WERI-Rb-1 (cell line): ENCODE measurements at places on chromosomes 12 and 14.

GRCh38 chr12:42792265-42792664 lies 202.7 kb upstream of the PRICKLE1 start:
- no peak for DNase-seq

DNA sequence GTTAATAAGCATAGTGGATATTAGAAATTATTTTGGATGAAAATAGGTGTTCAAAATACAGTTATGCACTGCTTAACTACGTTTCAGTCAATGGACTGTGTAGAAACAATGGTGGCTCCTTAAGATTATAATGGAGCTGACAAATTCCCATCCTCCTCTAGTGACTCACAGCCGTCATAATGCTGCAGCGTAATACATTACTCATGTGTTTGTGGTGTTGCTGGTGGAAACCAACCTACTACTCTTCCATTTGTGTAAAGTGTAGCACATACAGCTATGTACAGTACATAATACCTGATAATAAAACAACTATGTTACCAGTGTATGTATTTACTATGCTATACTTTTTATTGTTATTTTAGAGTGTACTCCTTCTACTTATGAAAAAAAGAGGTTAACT lies 111.2 kb upstream of the TMCC3 start:
- no peak for DNase-seq

DNA sequence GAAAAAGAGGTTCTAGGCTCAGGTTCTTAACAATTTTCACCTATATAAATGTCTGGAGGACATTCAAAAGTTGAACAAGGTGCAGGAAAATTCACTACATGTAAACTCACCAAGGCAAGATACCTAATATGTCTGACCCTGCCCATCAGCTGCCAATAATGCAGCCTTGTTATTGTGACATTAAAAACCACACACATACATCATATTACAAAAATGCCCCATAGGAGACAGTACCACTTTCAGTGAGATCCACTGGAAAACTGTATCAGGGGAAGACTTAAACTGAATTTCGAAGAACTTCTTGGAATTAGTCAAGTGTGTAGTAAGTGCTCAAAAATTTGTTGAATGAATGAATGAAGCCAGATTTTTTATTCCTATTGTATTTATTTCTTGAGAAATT lies 83.1 kb downstream of the KICS2 start:
- no peak for DNase-seq

DNA sequence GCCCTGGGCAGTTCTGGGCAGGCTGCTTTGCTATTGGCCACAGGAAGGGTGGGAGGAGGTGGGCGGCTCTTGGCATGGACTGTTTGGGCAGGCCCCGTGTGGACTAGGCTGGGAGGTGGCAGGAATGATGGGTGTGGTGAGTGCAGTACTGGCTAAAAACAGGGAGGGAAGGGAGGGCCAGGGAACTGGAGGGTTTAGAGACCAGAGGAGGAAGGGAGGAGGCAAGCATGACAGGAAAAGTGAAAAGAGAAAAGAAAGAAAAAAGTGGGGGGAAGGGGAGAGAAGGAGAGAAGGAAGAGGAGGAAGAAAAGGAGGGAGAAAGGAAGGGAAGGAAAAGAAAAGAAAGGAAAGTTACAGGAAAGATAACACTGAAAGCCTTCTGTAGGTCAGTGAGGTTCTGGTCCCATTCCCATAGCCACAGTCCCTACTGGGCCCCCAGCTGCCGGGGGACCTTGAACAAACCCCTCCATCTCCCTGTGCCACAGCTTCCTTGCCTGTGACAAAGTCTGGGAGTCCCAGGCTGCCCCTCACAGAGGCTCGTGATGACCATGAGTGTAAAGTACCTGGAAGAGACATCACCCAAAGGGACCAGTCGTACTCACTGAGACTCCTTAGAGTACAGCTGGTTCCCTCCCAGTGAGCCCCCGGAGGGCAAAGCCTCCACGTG lies 1.1 kb upstream of the C14orf132 start:
- DNase-seq: no peak

- peak; percentile 45 for DNase-seq
Measured at GRCh38 chr14:68767248-68767645, 25.6 kb downstream of the ZFP36L1 start.

DNA sequence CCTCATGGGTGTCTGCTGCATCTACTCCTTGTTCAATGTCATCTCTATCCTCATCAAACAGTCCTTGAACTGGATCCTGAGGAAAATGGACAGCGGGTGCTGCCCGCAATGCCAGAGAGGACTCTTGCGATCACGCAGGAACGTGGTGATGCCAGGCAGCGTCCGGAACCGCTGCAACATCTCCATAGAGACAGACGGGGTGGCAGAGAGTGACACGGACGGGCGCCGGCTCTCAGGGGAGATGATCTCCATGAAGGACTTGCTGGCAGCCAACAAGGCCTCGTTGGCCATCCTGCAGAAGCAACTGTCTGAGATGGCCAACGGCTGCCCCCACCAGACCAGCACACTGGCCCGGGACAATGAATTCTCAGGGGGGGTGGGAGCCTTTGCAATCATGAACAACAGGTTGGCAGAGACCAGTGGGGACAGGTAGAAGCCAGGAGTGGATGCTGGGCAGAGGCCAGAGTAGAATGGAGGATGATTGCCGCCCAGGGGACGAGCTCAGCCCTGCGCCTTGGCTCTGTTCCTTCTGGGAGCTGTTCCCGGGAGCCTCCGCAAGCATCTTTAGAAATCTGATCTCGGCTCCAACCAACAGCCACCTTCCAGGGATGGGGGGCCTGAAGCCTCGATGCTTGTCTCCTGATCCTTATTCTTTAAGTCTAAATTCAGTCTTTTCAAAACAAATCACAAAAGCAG lies 71.6 kb upstream of the PSMC1 start:
- DNase-seq: no peak

- DNase-seq: no peak
Measured at GRCh38 chr14:22865424-22866405, 5.8 kb upstream of the LRP10 start.

DNA sequence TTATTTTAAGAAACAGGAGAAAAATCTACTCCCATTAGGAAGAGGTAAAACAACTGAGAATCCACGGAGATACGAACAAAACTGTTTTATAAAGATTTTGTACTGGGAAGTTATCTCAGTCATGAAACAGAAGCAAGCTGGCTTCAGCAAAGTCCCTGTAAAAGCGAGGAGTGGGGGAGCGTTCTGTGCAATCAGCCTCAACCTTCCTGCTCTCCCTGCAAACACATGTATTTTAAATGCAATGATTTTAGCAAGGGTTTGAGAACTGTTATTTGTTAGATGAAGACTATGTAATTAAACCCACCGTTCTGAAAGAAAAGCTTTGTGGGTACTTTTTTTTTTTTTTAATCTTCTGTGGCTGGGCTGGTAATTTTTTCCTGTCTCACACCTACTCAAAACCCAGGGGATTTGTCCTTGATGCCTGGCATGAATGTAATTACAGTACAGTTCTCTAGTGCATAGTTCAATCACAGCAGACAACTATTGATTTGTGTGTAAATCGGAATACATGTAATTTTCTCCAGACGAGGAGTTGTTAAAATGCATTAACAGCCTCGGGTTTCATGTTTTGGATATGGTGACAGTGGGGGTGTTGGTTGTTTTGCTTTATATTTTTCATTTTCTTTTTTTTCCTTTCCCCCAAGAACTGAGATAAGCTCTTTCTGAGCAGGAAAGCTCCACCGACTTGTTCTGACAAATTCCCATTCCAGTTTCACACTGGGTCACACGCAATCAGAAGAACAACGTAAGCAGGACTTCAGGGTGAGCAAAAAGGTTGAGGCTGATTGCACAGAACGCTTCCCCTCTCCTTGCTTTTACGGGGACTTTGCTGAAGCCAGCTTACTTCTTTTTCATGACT lies 153.6 kb downstream of the PHLDA1 start:
- DNase-seq: peak; percentile 38

DNA sequence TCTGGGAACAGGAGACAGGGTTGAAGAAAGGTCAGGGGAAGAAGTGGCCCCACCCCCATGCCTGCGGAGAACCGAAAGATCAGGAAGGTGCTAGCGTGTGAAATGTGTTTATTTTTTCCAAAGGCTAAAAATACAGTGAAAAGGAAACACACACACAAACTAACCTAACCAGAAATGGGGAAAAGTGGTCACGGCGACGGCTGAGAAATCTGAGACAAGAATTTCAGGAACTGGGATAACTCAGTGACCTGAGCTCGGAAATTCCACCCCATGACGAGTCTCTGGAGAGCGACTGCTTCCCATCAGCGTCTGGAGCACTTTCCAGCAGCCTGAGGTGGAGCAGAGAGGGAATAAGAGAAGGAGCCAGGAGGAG lies 16.6 kb upstream of the RND1 start:
- DNase-seq: no peak

- no peak for DNase-seq
Measured at GRCh38 chr14:55383541-55384140, 28.0 kb downstream of the ATG14 start.

- no peak for DNase-seq
Measured at GRCh38 chr12:51976376-51977160, 25.1 kb downstream of the ACVR1B start.

- DNase-seq: peak; percentile 55
Measured at GRCh38 chr12:64273527-64274403, 51.7 kb upstream of the KICS2 start.

DNA sequence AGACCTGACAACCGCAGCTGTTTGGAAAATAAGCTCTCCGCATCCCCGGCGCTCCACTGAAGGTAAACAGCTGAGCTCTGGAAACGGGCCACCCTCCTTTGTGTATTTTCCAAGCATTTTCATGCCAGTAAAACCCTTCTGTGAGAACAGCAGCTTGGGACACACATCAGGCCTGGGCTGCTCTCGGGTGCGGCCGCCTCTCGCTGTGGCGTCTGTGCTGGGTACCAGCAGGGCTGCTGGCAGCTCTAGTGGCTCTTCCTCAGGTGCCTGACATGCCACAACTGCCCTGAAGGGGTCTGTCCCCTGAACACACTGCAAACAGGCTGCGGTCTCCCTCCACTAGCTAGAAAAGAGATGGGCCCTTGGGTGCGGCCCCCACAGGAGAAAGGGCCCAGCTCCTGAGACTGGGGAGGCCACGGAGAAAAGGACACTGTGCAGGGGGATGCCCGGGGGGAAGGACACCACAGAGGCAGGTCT lies 96.3 kb downstream of the ITPK1 start:
- DNase-seq: no peak

- peak; percentile 6 for DNase-seq
Measured at GRCh38 chr12:66915306-66915904, 236.5 kb upstream of the GRIP1 start.

DNA sequence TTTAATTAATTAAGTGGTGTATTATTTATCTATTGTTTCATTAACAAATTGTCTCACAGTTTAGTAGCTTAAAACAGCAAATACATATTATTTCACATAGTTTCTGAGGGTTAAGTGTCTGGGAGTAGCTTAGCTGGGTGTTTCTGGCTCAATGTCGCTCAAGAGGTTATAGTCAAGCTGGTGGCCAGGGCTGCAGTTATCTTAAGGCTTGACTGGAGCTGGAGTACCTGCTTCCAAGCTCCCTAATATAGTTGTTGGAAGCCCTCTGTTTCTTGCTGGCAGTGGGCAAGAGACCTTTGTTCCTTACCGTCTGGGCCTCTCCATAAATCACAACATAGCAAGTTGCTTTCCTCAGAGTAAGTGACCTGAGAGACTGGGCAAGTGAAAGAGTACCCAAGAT lies 66.6 kb downstream of the RAD51B start:
- DNase-seq: no peak

- DNase-seq: peak; percentile 43
Measured at GRCh38 chr12:8609061-8609570, 3.5 kb downstream of the AICDA start.

DNA sequence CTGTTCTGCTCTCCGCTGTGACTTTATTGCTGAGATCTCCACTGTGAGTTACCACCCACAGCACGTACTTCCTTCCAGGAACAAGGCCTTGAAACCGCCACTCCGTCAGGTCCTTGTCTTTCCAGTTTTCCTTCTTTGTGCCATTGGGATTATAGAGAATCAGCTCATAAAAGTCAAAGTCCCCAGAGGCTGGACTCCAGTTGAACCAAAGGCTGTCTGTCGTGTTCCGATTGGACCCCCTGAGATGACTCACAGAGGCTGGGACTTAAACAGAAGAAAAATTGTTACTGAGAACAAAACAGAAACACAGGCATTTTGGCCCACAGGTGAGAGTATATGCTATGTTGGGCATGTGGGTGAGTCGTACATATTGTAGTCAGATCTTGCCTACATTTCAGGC lies 76.6 kb downstream of the PTPRB start:
- no peak for DNase-seq
